ENCODE measurements at places on chromosomes 4 and X. TPM values are rescaled to one million over a fixed set of nuclear protein-coding genes. Genes with fewer than 3 reads are reported as not detected.
A peak's percentile ranks its signal among the peaks of the same experiment; 100 is the strongest.

XAGE2 gene
- total RNA-seq: not detected

GRCh38 chr4:90071289-90072235 is 55.6 kb upstream of the CCSER1 start:
- H3K27me3 ChIP-seq: peaks cover 2% of the 10 kb centered on the region
- DNase-seq: no peak
- H3K36me3 ChIP-seq: no peaks in the 10 kb centered on the region
- no peak overlapping the region for H3K4me3 ChIP-seq

DNA sequence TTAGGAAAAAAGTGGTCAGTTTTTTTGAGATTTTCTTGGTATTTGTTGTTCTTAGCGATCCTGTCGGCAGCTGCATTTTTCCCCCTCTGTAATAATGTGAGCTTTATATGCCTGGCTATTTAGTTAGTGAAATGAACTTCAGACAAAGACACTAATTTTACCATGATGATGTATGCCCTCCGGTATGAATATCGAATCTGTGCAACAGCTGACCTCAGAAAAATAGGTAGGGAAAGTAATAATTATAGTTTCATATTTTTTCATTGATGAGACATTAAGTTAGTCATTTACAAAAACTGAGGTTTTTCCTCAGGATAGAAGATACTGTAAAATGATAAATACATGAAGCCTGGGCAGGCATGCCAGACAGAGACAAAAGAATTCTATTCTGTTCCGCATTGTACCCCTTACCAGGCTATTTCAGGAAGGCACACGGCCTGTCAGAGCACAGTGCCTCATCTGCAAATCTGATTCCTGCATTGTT is 155.8 kb downstream of the SHROOM3 start:
- H3K27me3 ChIP-seq: peaks cover 32% of the 10 kb centered on the region
- H3K36me3 ChIP-seq: no peaks in the 10 kb centered on the region
- H3K4me1 ChIP-seq: peaks cover 2% of the 10 kb centered on the region
- no peak overlapping the region for H3K4me3 ChIP-seq
- no peak for DNase-seq

- no peak overlapping the region for H3K27ac ChIP-seq
- no peaks in the 10 kb centered on the region for H3K27me3 ChIP-seq
- no peak for DNase-seq
- H3K36me3 ChIP-seq: no peaks in the 10 kb centered on the region
Observed at GRCh38 chr4:23171976-23172375, 479.2 kb downstream of the GBA3 start.

MPC1L gene
- total RNA-seq: not detected

- DNase-seq: peak; percentile 74
- peak overlapping the region; percentile 92 for H3K27ac ChIP-seq
- no peaks in the 10 kb centered on the region for H3K27me3 ChIP-seq
- H3K36me3 ChIP-seq: peaks cover 28% of the 10 kb centered on the region
Observed at GRCh38 chrX:120251471-120252011, 929 bp downstream of the ZBTB33 start.

DNA sequence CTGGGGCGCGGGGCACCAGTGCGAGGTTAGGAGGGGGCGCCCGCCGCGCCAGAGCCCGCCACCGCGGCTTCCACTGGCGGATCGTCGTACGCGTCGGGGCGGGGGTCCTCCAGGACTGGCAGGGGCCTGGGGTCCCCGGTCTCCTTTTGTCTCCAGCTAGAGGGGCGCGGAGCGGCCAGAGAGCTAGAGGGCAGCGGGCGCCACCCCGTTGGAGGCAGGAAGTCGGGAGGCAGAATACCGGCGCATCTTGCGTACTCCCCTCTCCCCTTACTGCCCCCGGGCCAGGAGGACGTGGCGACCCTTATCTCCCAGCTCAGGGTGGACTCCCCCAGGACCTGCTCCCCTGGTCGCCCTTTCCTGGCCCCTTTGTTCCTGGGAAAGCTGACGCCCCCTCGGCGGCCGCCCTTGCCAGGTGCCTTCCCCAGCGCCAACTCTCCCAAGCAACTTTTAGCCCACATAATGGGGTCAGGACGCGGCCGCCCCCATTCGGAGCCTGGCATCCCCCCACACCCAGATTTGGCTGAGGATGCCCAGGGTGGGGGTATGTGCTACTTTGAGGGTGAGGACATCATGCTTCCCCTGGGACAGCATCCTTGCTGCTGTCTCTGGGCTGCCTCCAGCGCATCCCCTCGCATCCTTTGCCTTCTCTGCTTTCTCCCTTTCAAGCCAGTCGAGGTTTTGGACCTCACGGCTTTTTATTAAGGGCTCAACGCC is 933 bp downstream of the CNKSR2 start:
- H3K27me3 ChIP-seq: peaks cover 5% of the 10 kb centered on the region
- peak overlapping the region; percentile 94 for H3K4me3 ChIP-seq
- peaks cover 13% of the 10 kb centered on the region for H3K4me1 ChIP-seq
- peak overlapping the region; percentile 83 for H3K27ac ChIP-seq
- H3K36me3 ChIP-seq: no peaks in the 10 kb centered on the region

GRCh38 chrX:12309040-12309743 is 170.9 kb downstream of the FRMPD4 start:
- H3K4me1 ChIP-seq: no peaks in the 10 kb centered on the region
- no peak for DNase-seq
- no peak overlapping the region for H3K27ac ChIP-seq
- H3K27me3 ChIP-seq: no peaks in the 10 kb centered on the region
- no peak overlapping the region for H3K4me3 ChIP-seq

DNA sequence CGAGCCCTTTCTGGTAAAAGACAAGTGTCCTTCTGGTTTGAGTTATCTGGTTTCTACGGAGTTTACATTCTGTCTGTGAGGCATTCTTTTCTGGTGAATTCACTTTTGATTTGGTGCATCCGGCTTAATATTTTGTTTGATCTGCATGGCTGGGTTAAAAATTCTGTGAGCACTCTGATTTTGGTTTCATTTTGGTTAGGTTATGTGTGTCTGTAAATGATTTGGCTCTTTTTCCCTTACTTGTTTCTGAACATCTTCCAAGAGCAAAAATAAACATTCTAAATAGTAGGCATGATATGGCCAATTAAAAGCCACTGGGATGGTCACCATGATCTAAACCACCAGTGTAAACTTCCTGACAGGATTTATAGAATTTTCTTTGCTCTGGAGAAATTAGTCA is 85.7 kb upstream of the PTPN13 start:
- H3K36me3 ChIP-seq: no peaks in the 10 kb centered on the region
- no peaks in the 10 kb centered on the region for H3K4me1 ChIP-seq
- H3K27me3 ChIP-seq: peaks cover 41% of the 10 kb centered on the region
- H3K4me3 ChIP-seq: no peak overlapping the region
- H3K27ac ChIP-seq: no peak overlapping the region

All from activated CD4-positive, alpha-beta T cell treated with anti-CD3 and anti-CD28 coated beads, Interleukin-2, amount 10 ng/mL, durations not matched to agents 24 days and 14 days (primary cell).